ENCODE measurements at places on chromosomes 11 and 22. TPM values are rescaled to one million over a fixed set of nuclear protein-coding genes. Genes with fewer than 3 reads are reported as not detected.

The OR52A1 gene
- 0.01 TPM for polyA plus RNA-seq

DNA sequence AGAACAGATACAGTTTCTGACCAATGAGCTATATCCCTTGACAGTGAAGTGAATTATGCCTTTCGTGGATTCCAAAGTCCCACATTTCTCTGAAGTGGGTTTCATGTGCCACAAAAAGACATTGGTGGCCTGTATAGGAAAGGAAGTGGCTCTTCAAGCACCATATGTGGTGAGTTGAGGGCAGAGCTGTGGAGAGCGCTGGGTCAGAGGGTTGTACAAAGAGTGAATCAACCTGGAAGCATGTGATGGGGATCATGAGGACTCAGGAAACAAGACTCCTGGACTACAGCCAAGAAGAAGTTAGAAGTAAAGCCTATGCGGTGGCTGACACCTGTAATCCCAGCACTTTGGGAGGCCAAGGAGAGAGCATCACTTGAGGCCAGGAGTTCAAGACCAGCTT, 579 bp upstream of the SLC5A4 start:
- DNase-seq = no peak

DNA sequence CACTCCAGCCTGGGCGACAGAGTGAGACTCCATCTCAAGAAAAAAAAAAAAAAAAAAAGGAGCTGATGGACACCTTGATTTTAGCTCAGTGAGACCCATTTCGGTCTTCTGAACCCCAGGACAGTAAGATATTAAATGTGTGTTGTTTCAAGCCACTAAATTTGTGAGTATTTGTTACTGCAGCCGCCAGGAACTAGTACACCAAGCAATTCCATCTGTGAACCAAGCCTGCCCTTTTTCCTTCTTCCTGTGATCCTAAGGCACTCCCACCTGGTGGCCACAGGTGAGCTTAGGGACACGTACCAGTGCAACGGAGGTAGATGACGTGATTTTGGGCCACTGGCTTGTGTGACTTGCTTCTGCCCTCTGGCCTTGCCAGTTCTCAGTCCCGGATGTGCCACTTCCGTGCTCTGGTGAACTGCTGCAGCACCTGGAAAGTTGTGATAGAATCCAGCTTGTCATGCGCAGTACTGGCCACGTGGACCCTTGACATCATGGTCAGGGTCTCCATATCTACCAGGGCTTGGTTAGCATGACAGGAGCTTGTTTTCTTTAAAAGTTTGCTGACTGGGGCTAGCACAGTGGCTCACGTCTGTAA, 19.6 kb upstream of the ATXN10 start:
- no peak for DNase-seq

- DNase-seq = no peak
Observed at GRCh38 chr11:64934682-64935358, 873 bp downstream of the GPHA2 start.

GRCh38 chr11:33889821-33890378, 2.0 kb downstream of the LMO2 start:
- no peak for DNase-seq

The CTSW gene
- 2.3 TPM for polyA plus RNA-seq

GRCh38 chr11:61494381-61494961, 14.1 kb upstream of the LRRC10B start:
- DNase-seq = peak; percentile 85

The TEX54 gene
- polyA plus RNA-seq = not detected

DNA sequence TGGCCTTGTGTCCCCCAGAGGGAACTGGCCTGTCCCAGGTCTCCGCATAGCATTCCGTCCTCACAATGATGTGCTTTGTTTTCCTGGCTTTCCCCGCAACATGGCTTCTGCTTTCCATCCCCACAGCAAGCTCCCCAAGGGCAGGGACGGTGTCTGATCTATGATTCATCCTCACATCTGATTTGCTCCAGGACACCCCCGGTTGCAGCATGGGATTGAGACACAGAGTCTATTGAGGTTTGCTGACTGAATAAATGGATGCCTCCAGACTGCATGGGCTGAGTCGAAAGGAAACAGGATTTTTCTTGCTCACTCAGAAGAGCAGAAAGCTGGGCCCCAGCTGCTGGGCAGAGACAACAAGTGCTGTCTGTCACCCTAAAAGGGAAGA, 40.2 kb downstream of the LMO1 start:
- DNase-seq = no peak

GRCh38 chr11:107804971-107805370, 53.6 kb downstream of the SLC35F2 start:
- no peak for DNase-seq

- DNase-seq = peak; percentile 79
Observed at GRCh38 chr11:130131961-130132850, 27.4 kb upstream of the ST14 start.

The ENTHD1 gene
- polyA plus RNA-seq = not detected

The APOBEC3F gene
- 3.6 TPM for polyA plus RNA-seq

GRCh38 chr11:70628176-70628854, 230.0 kb downstream of the CTTN start:
- peak; percentile 35 for DNase-seq

DNA sequence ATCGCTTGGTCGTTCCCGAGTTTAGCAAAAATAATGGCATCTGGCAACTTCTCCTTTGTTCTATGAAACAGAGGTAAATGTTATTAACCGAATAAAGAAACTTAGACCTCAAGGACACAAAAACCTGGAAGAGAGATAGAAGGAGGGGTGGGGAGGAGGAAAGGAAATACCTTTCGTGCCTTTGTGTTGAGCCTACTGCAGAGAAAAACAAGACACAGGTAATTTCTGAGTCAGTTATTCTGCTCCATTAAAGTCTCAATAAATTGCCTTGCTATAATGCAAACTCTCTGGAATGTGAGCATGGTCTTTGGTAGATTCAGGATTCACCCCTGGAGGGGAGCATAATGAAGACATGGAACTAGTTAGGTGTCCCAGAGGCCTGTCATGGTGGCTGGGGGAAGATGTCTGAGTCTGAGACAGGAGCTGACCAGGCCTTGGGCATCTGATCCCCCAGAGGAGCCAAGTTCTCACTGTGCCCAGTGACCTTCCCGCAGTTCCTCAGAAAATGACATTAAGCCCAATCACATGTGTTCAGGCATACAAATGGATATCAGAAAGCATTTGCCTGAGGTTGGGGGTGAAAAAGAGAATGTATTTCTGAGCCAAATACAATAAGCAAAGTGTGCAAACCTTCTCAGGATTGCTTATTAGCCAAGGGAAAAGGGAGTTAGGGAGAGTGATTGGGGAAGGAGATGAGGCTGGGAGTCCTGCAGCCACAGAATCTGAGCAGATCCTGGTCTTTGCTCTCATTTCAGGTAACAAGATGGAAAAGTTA, 72.6 kb upstream of the CADM1 start:
- no peak for DNase-seq

The CD3E gene
- polyA plus RNA-seq = 0.29 TPM

- DNase-seq = no peak
Observed at GRCh38 chr22:46436595-46437175, 100.7 kb downstream of the CELSR1 start.

DNA sequence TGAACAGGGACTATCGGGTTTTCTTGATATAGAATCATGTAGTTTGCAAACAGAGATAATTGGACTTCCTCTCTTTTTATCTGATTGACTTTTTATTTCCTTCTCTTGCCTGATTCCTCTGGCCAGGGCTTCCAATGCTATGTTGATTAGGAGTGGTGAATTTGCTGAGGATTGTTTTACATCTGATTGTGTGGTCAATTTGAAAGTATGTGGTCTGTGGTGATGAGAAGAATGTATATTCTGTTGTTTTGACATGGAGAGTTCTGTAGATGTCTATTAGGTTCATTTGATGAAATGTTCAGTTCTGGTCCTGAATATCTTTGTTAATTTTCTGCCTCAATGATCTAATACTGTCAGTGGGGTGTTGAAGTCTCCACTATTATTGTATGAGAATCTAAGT, 713.2 kb upstream of the CCDC179 start:
- DNase-seq = no peak

The SPON1 gene
- polyA plus RNA-seq = 22.7 TPM

The MYBPC3 gene
- polyA plus RNA-seq = 1.1 TPM

DNA sequence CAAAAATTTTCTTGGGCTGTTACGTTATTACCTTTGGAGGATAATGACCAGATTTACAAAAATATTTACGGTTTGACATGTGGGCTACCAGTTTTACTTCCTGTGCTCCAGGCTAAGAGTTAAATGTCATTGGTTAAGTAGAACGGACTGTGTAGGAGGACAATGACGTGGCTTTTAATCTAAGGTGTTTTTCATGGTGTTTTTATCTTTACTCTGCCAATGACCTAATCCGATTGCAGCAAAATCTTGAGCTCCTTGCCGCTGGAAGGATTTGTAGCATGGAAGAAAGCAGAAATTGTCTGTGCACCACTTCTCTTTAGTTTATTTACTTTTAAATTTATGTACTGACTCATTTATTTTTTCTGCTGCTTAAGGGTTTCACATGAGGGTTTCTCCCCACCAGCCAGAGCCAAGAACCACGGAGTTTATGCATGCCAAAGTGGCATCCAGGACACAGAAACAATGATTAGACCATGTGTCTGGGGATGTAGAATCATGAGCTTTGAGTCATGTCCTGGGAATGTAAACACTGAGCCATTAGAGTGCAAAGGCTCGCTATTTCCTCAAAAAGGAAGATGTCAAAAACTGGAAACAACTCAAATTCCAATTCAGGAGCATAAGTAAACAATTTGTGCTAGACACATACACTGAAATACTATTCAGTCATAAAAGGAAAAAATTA, 1.9 kb upstream of the CARD16 start:
- peak; percentile 85 for DNase-seq

The SMARCB1 gene
- 86.7 TPM for polyA plus RNA-seq

The DMC1 gene
- 6.9 TPM for polyA plus RNA-seq

The FXYD2 gene
- polyA plus RNA-seq = 1.0 TPM

The TRIM29 gene
- 1.2 TPM for polyA plus RNA-seq

The DDI1 gene
- polyA plus RNA-seq = not detected

GRCh38 chr22:25959818-25960774, 209.2 kb upstream of the SEZ6L start:
- DNase-seq = no peak

DNA sequence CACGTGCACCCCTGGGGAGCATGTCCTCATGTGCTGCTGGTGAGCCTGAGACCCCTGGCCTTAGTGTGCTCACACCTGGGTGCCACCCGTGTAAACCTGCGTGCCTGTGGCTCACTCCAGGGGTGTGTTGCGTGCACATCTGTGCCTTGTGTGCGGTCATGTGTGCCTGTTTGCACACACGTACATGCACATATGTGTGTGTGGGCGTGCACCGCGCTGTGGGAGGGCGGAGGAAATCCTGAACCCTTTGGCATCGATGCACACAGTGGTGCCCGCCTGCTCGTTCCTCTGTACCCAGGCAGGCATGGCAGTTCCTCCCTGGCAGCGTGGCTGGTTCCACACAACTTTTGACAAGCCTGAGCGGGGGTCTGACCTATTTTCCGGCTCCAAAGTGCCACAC, 1181.9 kb downstream of the BRD1 start:
- no peak for DNase-seq

DNA sequence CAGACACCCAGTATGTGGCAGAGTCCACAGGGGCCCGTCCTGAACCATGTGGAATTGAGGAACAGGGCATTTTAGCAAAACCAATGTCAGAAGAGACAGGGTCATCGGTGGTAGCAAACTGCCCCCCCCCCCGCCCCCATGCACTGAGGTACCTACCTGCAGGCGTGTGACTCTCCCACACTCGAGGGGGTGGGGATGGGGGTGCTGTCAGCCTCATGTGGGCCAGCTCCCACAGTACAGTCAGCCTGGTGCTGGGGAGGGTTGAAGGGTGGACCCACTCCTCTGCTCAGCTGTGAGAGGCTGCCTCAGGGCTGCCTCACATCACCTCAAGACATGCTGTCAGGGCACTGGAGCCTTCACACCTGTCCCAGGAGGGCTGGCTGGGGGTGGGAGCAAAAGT, 10.7 kb upstream of the SUSD2 start:
- DNase-seq = no peak

- DNase-seq = no peak
Observed at GRCh38 chr11:27650988-27651387, 49.3 kb downstream of the BDNF start.

The ZNF214 gene
- polyA plus RNA-seq = 1.9 TPM

DNA sequence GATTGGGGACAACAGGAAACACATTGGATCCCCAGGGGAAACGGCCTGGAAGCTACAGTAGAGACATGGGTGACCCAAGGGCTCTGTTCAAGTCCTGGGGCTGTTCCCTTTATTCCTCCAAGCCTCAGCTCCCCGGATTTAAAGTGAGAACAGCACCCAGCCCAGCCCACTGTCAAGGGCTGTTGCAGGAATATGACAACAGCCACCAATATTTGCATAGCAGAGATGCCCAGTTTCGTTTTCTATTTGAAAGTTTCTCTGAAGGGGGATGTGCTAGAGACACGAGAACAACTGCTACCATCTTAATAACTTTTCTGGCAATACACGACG, 81.1 kb upstream of the WNT7B start:
- DNase-seq = no peak

- peak; percentile 63 for DNase-seq
Observed at GRCh38 chr22:36510966-36511881, 4.4 kb upstream of the FOXRED2 start.

- DNase-seq = peak; percentile 39
Observed at GRCh38 chr22:19984851-19985811, 31.5 kb downstream of the ARVCF start.

GRCh38 chr11:14645015-14645912, 1.7 kb downstream of the PDE3B start:
- peak; percentile 33 for DNase-seq

DNA sequence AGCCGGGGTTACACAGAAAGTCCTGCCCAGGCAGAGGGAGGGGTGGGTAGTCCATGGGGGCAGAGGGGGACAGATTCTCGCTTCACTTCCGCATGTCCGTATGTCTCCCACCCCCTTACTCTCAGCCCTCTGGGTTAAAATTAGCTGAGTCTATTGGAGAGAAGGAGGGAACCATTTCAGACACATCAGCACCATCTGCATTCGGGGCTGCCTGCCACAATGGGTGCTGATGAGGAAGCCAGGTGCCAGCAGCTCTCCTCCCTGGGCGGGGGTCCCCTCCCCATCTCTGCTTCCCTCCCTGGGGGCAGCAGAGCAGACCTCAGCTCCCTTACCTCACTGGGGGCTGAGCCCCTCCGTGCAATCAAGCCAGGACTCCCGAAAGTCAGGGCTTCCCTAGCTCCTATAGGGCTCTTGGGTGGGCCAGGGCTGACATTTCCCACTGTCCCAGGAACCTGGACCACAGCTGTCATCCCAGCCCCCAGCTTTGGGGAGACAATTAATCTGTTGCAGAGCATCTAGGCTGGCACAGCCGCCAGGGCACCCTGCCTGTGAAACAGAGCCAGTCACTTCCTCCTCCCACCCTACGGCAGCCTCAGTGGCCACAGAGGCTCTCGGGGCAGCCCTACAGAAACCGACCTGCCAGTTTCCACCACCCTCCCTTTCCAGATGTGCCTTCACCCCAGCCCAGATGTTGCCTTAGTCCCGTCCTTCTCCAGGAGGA, 67.3 kb downstream of the PDE2A start:
- DNase-seq = no peak

The GGA1 gene
- polyA plus RNA-seq = 46.8 TPM

- peak; percentile 16 for DNase-seq
Observed at GRCh38 chr11:132576706-132577105, 955.6 kb downstream of the OPCML start.
